B cell (primary cell): ENCODE measurements at places on chromosomes 1 and 21. TPM values are rescaled to one million over a fixed set of nuclear protein-coding genes. Genes with fewer than 3 reads are reported as not detected.

GJA9 gene
- not detected in 2 replicates for polyA plus RNA-seq

DNA sequence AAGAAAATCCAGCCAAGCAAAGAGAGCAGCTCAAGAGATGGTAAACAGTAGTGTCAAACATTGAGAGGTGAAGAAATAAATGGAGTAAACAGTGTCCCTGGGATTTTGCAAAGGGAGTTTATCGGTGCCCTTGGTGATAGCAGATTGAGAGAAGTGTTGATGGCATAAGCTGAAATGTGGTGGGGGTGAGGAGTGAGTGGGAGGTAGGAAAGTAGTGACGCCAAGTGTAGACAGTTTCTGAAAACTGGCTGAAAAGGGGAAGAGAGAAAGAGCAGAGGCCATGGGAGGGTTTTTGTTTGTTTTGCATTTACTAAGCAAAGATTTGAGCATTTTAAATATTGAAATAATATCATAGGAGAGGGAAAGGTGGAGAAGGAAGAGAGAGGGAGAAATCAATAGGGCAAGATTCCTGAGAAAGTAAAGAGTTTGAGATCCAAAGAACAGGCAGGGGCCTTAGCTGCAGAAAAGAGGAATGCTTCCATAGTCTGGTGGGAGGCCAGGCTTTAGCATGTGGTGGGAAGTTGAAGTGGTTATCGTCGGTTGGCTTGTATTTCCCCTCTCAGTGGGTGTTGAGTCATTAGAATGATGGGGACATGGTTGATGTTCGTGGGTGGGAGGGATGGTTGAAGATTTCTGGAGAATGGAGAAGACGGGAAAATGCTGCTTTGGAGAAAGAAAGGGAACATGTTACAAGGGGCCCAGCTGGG lies 26.8 kb upstream of the RASAL2 start:
- H3K4me3 ChIP-seq, result no peak overlapping the region
- H3K4me1 ChIP-seq, result no peaks in the 10 kb centered on the region
- no peaks in the 10 kb centered on the region for H3K36me3 ChIP-seq
- no peak overlapping the region for H3K27ac ChIP-seq
- H3K27me3 ChIP-seq, result no peaks in the 10 kb centered on the region

- DNase-seq, result no peak
- no peak overlapping the region for H3K4me3 ChIP-seq
Observed at GRCh38 chr1:89986020-89986419, 8.9 kb upstream of the ZNF326 start.

EPS8L3 gene
- polyA plus RNA-seq, result not detected in 2 replicates

DNA sequence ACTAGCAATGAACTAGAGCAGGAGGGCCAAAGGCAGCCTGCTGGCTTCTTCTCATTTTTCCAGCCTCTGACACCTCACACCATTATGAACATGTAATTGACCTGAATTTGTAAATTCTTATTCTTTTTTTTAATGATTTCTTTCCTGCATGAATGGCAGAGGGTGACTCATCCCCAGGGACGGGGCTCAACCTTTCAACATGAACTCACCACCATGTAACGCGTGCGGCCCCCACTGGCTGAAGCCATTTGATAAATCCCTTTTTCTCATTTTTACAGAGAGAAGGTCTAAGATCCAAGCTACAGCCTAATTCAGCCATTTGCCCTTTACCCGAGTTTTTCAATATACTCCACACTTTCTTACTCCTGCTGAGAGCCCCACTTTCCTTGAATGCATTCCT lies 9.3 kb upstream of the ETS2 start:
- no peaks in the 10 kb centered on the region for H3K36me3 ChIP-seq
- H3K27ac ChIP-seq, result no peak overlapping the region
- no peak for DNase-seq
- peaks cover 17% of the 10 kb centered on the region for H3K27me3 ChIP-seq
- H3K4me3 ChIP-seq, result no peak overlapping the region

DNA sequence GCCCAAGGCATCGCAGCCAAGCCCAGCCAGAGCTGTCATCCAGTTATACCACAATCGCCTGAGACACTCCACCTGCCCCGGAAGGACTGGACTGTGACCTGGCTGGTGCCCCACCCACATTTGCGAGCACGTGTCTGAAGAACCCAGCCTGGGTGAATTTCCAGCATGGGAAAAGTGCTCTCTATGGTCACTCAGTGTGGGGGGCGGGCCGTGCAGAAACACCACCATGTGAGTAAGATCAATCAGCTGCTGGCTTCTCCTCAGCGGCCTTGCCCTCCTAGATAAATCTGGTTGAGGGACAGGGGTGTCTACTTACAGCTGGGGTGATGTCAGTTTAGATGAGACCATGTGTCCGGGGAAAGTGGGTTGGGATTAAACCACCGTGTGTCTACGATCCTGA lies 44.8 kb downstream of the URB1 start:
- H3K27me3 ChIP-seq, result no peaks in the 10 kb centered on the region
- H3K36me3 ChIP-seq, result peaks cover 26% of the 10 kb centered on the region
- H3K4me1 ChIP-seq, result no peaks in the 10 kb centered on the region
- DNase-seq, result no peak

- no peaks in the 10 kb centered on the region for H3K36me3 ChIP-seq
- no peaks in the 10 kb centered on the region for H3K27me3 ChIP-seq
- no peaks in the 10 kb centered on the region for H3K4me1 ChIP-seq
- H3K4me3 ChIP-seq, result no peak overlapping the region
- H3K27ac ChIP-seq, result no peak overlapping the region
Observed at GRCh38 chr1:215458104-215458503, 109.0 kb upstream of the KCTD3 start.

- DNase-seq, result no peak
- H3K27me3 ChIP-seq, result no peaks in the 10 kb centered on the region
- H3K4me1 ChIP-seq, result no peaks in the 10 kb centered on the region
- no peak overlapping the region for H3K4me3 ChIP-seq
Observed at GRCh38 chr1:82013702-82014101, 213.0 kb downstream of the ADGRL2 start.

PDZK1 gene
- 0.22 TPM in 1 of 2 replicates, not detected in the other for polyA plus RNA-seq

DNA sequence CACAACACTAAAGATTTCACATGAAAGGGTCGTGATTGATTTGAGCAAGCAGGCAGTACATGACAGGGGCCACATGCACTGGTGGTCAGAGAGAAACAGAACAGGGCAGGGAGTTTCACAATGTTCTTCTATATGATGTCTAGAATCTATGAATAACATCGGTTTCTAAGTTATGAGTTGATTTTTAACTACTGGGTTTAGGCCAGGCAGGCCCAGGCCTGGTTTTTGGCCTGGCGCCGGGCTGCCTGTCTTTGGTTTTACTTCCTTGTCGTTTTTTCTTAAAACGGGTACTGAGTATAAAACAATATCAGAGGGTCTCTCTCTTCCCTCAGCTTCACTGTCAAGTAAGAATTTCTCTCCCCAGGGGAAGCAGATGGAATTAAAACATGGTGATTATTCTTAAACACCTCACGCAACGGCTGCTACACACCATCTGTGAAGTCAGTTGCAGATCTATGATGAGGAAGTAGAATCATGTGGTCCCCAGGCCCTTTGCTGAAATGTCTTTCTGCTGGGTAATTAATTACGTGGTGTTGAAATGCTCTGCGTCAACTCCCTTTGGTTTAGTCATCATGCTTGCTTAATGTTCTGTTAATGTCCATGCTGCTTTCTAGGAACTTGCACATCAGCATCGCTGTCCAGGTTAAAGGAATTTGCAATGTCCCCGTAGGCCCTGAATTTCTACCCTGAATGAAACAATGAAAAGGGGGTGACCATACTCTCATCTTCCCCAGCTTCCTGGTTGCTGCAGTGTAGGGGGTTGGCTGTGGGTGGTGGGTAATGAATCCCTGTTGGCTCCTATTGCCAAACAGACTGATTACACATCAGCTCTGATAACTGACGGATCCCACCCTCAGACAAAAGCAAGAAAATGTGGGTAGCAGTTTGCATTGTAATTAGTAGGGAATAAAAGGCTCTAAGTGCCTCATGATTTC lies 70.3 kb downstream of the SERINC2 start:
- DNase-seq, result peak; percentile 62
- H3K4me1 ChIP-seq, result peaks cover 4% of the 10 kb centered on the region
- H3K4me3 ChIP-seq, result no peak overlapping the region
- no peaks in the 10 kb centered on the region for H3K36me3 ChIP-seq
- no peaks in the 10 kb centered on the region for H3K27me3 ChIP-seq

DNA sequence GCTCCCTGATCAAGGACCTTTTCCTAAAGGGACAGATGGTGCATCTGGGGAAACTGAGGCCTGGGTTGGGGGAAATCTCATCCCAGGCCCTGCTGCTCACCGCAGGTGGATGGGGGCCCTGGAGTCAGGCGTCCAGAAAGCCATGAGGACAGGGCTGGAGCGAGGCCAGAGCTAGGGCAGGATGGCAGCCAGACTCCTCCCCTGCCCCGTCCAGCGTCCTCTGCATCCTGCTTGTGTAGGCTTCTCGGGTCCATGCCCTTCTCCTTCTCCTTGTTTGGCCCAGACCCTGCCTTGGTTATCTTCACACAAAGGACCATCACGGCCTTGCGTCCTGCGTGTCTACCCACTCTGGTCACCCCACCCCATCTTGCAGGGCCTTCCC lies 43.0 kb downstream of the TRIM11 start:
- H3K27ac ChIP-seq, result no peak overlapping the region
- DNase-seq, result no peak
- H3K4me1 ChIP-seq, result no peaks in the 10 kb centered on the region
- no peaks in the 10 kb centered on the region for H3K27me3 ChIP-seq
- H3K36me3 ChIP-seq, result no peaks in the 10 kb centered on the region

GRCh38 chr21:41183575-41183974 lies 15.6 kb downstream of the BACE2 start:
- H3K27me3 ChIP-seq, result no peaks in the 10 kb centered on the region
- no peak overlapping the region for H3K4me3 ChIP-seq
- peaks cover 17% of the 10 kb centered on the region for H3K4me1 ChIP-seq
- DNase-seq, result no peak

GRCh38 chr1:64139877-64140276 lies 63.5 kb upstream of the UBE2U start:
- H3K27me3 ChIP-seq, result no peaks in the 10 kb centered on the region
- H3K4me3 ChIP-seq, result no peak overlapping the region
- H3K36me3 ChIP-seq, result no peaks in the 10 kb centered on the region
- H3K4me1 ChIP-seq, result no peaks in the 10 kb centered on the region

DNA sequence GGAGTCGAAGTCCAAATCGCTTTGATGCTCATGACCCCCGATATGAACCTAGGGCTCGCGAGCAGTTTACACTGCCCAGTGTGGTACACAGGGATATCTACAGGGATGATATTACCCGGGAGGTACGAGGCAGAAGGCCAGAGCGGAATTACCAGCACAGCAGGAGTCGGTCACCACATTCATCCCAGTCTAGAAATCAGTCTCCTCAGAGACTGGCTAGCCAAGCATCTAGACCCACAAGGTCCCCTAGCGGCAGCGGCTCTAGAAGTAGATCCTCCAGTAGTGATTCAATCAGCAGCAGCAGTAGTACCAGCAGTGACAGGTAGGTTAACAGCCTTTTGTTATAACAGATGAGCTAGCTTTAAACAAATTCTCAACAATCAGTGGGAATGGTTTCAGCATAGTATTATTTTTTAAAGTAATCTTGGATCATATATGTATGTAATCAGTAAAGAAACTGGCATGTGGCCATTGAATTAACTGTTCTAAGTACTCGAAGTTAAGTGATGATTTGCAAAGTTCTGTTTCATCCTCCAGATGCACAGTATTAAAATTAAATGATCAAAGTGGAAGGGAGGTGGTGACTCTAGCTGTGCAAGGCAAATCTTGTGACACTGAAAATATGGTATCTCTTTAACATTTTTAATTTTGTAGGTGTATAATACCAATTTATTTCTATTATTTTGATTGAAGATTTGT lies 29.0 kb downstream of the SPEN start:
- no peaks in the 10 kb centered on the region for H3K4me1 ChIP-seq
- no peak overlapping the region for H3K4me3 ChIP-seq
- H3K36me3 ChIP-seq, result peaks cover 13% of the 10 kb centered on the region
- H3K27me3 ChIP-seq, result no peaks in the 10 kb centered on the region

DNA sequence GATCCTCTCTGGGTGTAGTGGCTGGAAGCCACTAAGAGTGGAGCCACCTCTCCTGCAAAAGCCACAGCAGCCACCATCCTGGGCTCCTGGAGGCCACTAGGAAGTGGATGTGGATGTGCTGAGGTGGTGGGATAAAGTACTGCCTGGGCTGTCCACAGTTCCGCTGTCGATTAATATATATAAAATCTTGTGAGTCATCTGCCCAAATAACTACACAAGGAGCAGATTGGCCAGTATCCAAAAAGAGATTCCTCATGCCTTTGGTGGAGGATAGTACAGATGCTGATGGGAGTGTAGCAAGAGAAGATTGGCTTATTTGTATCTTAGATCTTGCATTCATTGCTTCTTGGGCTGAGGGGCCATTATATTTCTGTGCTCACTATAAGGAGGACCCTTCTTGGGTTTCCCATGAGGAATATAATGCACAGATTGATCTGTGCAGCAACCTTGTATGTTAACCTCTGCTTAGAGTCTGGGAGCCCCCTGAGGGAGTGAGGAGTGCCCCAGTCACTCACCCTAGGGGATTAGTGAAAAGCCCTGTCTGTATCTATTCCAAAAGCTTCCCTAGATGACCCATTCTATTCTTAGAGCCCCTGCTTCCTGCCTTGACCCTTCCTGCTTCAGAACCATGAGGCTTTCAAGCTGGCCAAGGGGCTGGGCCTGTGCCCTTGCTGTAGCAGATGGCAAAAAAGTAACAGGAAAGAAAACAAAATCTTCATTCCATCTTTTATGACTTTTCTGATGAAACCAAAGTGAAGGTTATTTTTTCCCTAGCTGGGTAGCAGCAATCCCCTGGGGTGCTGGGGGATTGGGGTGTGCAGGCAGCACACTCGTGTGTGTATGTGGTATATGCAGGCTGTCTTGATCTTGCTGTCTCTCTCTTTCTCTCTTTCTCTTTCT lies 31.7 kb downstream of the RCSD1 start:
- H3K27me3 ChIP-seq, result no peaks in the 10 kb centered on the region
- no peak overlapping the region for H3K4me3 ChIP-seq
- DNase-seq, result no peak
- H3K36me3 ChIP-seq, result peaks cover 10% of the 10 kb centered on the region
- H3K27ac ChIP-seq, result no peak overlapping the region
- H3K4me1 ChIP-seq, result peaks cover 80% of the 10 kb centered on the region

DNA sequence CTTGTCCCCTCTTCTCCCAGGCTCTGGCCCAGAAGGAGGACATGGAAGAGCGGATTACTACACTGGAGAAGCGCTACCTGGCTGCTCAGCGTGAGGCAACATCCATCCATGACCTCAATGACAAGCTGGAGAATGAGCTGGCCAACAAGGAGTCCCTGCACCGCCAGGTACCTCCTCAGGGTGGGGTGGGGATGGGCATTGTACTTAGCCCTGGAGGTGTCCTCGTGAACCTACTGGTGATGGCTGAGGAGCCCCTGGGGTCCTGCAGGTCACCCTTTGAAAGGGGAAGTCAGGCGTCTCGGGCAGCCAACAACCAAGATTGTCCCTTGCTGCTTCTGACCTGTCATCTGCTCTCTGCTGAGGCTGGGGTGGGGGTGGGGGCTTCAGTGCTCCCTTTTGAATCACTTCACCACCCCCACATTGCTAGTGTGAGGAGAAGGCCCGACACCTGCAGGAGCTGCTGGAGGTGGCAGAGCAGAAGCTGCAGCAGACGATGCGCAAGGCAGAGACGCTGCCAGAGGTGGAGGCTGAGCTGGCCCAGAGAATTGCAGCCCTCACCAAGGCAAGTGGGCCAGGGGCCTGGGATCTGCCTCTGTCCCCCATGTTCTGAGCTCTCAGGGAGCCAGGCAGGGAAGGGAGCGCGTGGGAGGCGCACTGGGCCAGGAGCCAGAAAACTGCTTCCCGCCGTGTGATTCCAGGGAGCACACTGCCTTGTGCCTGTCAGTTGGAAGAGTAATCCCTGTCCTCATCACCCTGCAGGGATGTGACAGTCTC lies 19.7 kb downstream of the PPFIA4 start:
- H3K36me3 ChIP-seq, result no peaks in the 10 kb centered on the region
- DNase-seq, result no peak
- H3K27me3 ChIP-seq, result no peaks in the 10 kb centered on the region
- no peak overlapping the region for H3K27ac ChIP-seq
- H3K4me1 ChIP-seq, result no peaks in the 10 kb centered on the region

GRCh38 chr1:965526-966134 lies 652 bp upstream of the PLEKHN1 start:
- H3K27me3 ChIP-seq, result no peaks in the 10 kb centered on the region
- no peak overlapping the region for H3K27ac ChIP-seq
- H3K4me1 ChIP-seq, result peaks cover 20% of the 10 kb centered on the region
- no peaks in the 10 kb centered on the region for H3K36me3 ChIP-seq
- DNase-seq, result no peak
